ENCODE measurements at places on chromosomes 3 and 15.

DNA sequence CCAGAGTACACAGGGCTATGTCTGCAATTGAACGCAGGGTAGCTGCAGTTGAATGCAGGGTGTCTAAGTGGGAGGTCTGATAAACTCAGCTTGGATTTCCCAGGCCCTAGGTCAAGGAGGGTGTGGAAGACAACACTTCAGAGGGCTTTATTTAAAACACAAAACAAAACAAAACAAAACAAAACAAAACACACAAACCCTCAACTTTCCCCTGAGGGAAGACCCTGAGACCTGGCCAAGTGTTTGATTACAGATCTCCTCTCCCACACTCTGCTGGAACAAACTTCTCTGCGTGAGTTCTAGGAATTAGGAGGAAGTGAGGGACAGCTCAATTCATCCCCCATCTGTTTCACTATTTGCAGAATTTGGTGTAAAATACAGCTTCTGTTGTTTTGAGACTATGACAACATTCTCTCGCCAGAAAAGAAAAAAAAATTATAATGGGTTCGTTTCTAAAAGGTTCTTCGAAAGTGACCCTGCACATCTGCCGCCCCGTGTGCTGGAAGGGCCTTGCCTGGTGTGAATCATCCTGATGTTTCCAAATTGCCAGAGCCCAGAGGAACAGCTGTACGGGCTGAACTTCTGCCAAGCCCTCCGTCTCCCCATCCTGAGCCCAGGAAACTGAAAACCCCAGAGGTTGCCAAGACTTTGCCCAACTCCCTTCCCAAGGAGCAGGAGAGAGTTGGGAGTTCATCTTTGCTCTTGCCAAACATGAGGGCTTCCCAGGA, 73.3 kb upstream of the RAD18 start:
- H3K27me3 ChIP-seq: no peaks in the 10 kb centered on the region
- H3K4me3 ChIP-seq: no peak overlapping the region
- no peaks in the 10 kb centered on the region for H3K36me3 ChIP-seq
- no peak for DNase-seq
- H3K4me1 ChIP-seq: no peaks in the 10 kb centered on the region

DNA sequence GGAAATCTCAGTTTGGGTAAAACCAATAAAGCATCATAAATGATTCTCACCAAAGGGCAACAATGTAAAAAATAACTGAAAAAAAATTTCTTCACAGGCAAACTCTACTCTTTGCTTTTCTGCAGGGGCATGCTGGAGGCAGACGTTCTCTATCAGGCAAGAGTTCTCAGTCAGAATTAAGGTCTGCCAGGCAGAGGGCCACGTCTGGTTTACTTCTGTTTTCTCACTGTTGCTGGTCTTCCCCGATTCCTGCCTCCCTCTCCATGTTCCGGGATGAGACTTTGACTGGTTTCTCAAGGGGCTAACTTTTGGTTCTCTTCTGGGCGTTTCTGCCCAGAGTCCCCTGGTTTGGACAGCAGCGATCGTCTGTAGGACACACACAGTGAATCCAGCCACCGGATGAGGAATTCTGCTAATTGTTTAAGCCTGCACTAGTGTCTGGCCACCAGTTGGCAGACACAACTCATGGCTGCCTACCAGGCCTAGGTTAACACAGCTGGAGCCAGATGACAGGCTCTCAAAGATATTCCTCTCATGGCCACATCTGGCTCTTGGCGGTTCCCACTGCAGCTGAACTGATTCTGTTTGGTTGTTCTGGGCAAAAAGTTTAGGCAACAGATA, 273.1 kb downstream of the FOXP1 start:
- H3K36me3 ChIP-seq: no peaks in the 10 kb centered on the region
- H3K4me1 ChIP-seq: peaks cover 58% of the 10 kb centered on the region
- no peaks in the 10 kb centered on the region for H3K27me3 ChIP-seq
- H3K4me3 ChIP-seq: no peak overlapping the region
- peak overlapping the region; percentile 90 for H3K27ac ChIP-seq

- no peaks in the 10 kb centered on the region for H3K4me1 ChIP-seq
- DNase-seq: no peak
- H3K27ac ChIP-seq: no peak overlapping the region
- no peak overlapping the region for H3K4me3 ChIP-seq
- H3K36me3 ChIP-seq: no peaks in the 10 kb centered on the region
- H3K27me3 ChIP-seq: no peaks in the 10 kb centered on the region
Measured at GRCh38 chr15:75695220-75695619, 17.4 kb downstream of the CSPG4 start.

DNA sequence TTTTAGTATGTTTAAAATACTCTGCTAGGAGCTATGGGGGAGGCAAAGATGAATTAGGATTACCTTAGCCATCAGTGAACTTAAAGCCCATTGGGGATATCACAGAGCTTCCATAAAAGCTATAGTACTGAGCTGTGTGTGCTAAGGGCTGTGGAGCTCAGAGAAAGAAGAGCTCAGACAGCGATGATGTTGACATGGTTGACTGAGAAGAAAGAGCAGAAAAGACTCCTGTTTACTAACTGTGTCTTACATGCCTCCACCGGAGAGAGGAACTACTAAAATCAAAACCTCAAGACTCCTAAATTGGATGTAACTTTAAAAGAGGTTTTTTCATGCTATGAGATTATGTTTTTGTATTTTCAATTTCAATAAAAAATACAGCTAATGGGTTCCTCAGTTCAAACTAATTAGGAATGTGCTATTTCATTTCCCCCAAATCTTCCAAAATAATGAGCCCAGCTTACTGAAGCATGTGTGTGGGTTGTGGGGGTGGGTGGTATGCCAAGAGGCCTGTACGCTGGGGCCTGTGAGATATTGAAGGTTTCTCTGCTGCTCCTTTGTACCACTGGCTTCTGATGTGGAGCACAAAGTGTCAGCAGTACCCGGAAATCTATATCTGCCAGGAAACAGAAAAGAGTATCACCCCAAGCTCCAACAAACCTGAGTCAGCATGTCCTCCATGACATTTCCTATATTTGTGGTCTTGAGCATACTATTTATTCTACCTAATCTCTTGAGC, 22.7 kb downstream of the DGKG start:
- H3K4me1 ChIP-seq: no peaks in the 10 kb centered on the region
- H3K4me3 ChIP-seq: no peak overlapping the region
- H3K27ac ChIP-seq: no peak overlapping the region
- H3K27me3 ChIP-seq: no peaks in the 10 kb centered on the region
- no peak for DNase-seq

DNA sequence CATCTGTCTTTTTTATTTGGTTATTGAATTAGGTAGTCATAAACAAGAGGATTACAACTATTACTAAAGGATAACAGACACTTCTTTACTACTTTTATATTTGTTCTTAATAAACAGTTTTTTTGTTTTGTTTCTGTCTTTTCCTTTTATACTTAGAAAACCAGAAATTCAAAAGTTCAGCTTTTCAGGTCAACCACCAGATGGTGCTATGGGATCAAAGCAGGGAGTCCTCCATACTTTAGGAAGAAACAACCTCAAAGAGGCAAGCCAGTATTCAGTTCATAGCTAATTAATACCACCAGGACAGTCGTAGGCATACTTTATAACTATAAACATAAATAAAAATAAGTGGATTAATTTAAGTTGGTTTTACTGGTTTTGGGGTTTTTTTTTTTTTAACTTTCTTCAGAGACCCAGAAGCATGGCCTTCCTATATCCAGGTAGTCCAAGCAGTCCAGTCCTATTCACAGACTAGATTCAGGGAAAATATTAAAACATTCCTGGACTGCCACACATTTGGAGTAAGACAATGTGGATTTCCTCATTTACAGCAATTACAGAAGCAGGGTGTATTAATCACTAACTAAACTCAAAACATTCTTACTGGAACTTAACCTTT, 16.0 kb upstream of the EID1 start:
- H3K4me1 ChIP-seq: no peaks in the 10 kb centered on the region
- H3K4me3 ChIP-seq: no peak overlapping the region
- no peak overlapping the region for H3K27ac ChIP-seq
- no peaks in the 10 kb centered on the region for H3K36me3 ChIP-seq
- H3K27me3 ChIP-seq: no peaks in the 10 kb centered on the region
- DNase-seq: peak; percentile 66

DNA sequence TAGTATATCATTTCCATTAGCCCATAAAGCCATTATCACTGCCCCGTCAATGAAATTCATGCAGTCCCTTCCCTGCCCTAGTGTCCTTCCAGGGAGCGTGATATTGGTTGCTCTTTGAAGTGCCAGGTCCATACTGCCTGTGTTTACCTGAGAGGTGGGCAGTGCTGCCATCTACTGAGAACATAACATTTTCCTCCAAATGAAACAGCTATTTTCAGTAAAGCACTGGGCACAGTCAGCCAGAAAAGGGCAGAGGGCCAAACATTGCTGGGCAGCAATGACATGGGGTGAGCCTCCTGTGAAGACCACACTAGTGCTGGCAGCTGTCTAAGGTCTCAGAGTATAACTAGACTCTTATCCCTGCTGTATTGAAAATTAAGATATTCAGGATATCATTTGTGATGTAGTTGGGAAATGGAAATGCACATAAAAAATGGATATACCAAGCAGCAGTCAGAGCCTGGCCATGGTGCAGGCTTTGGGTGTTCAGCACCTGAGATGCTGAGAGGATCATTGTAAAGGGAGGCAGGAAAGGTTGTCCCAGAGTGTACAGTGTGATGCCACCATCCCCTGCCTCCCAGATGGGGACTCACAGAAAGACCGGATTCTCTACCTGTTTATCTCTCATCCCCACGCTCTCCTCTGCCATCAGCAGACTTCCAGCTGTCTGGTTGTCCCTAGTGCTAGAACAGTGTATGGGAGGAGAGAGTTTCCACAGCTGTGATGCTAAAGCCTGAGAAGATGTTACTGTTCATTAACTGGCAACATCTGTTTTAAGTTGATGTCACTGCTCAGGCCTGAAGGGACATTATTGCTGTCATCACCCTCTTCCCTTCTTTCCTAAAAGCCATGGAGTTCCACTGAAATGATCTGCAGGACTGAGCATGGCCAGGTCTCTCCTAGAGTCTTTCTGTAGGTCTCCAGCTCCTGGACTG, 108.8 kb downstream of the ARNT2 start:
- no peak overlapping the region for H3K4me3 ChIP-seq
- H3K27ac ChIP-seq: no peak overlapping the region
- no peaks in the 10 kb centered on the region for H3K36me3 ChIP-seq
- H3K4me1 ChIP-seq: no peaks in the 10 kb centered on the region

GRCh38 chr3:188747489-188747888, 424.3 kb upstream of the TPRG1 start:
- H3K4me3 ChIP-seq: no peak overlapping the region
- no peak overlapping the region for H3K27ac ChIP-seq
- no peaks in the 10 kb centered on the region for H3K4me1 ChIP-seq
- H3K27me3 ChIP-seq: no peaks in the 10 kb centered on the region
- H3K36me3 ChIP-seq: no peaks in the 10 kb centered on the region

GRCh38 chr3:85244091-85244490, 285.3 kb downstream of the CADM2 start:
- H3K27ac ChIP-seq: no peak overlapping the region
- no peak for DNase-seq
- no peaks in the 10 kb centered on the region for H3K4me1 ChIP-seq

All from naive thymus-derived CD4-positive, alpha-beta T cell (primary cell).